Stimulated activated effector memory CD8-positive, alpha-beta T cell treated with anti-CD3 and anti-CD28 coated beads, Interleukin-12 subunit alpha, Interleukin-12 subunit beta, amount 100 ng/mL, for 72 hours (primary cell): ENCODE measurements at places on chromosomes 16 and 17.

DNA sequence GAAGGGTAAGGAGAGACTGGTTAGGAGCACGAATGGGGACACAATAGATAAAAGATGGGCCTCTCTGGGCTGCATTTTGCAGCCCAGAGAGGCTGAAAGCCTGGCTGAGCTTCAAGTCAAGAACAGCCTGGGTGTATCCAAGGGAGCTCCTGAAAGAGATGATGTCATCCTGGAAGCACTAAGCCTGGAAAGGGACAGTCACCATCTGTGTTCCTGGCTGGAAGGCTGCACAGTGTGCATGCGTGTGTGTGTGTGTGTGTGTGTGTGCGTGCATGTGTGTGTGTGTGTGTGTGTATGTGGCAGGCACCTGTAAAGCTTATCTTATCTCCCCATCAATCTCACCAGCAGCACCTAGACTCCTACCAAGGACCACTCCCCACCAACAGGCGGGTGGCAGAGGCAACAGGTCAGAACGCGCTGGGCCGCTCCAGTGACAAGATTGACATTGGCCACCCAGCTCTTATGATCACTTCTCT lies 44.1 kb downstream of the COG7 start:
- DNase-seq = no peak

DNA sequence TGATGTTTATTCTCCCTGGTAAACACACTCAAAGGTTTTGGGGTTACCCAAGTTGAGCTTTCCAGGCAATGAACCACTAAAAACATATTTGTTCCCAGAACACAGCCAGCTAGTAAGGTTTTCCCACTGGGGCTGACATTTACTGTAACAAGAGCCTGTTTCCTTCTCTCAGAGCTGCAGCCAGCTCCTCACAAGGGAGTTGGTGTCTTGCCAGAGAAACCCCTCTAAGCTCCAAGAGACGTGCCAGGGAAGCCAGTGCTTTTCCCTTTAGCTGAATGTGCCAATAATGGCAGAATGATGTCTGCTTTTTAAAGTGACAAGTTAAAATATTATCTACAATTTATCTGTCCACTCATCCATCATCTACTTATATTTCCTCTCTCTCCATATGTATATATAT lies 170.8 kb upstream of the RBFOX1 start:
- no peak for DNase-seq

- DNase-seq = no peak
Observed at GRCh38 chr16:75415169-75415905, 18.0 kb downstream of the CFDP1 start.

DNA sequence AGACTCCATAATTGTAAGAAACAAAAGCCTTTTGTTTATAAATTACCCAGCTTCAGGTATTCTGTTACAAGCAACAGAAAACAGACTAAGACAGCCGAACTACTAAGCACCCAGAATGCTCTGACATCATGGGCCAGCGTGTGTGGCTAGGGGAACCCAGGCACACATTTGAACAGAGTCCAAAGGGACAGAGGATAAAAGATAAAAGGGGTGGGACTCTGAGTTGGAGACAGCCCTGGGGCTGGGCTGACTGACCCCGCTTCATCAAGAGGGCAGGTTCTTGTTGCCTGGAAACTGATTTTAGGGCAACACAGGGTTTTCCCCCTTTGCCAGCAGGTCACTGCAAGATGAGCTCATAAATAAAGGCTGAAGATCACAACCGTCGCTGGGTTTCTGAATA lies 30.5 kb upstream of the ZNF287 start:
- DNase-seq = no peak
